Right cardiac atrium (tissue), 5 donors: ENCODE measurements at places on chromosomes 13 and 19. TPM values are rescaled to one million over a fixed set of nuclear protein-coding genes. Genes with fewer than 3 reads are reported as not detected.

The SYCN gene
- not detected for total RNA-seq

DNA sequence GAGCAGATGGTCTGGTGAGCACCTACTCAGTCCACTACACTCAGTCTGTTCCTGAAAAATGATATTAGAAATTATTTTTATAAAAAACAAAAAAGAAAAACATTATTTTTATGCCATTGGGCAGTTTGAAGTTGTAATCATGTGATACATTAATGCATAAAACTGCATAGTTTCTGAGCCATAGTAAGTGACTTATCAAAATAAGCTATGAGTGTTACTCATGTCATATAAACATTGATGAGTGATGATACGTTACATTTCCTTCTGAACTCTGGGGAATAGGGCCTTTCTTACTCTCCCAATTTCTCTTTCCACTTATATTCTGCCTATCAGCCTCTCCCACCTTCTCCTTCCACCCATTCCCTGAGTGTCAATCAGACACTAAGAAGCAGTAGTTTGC is 8.9 kb downstream of the ZNF805 start:
- DNase-seq: no peak

GRCh38 chr13:30735025-30735871 is at the start of gene ALOX5AP:
TSS of gene ALOX5AP (plus strand) at chr13:30735543. CDS start at chr13:30735606, 63 bp downstream.
- no peak for DNase-seq

DNA sequence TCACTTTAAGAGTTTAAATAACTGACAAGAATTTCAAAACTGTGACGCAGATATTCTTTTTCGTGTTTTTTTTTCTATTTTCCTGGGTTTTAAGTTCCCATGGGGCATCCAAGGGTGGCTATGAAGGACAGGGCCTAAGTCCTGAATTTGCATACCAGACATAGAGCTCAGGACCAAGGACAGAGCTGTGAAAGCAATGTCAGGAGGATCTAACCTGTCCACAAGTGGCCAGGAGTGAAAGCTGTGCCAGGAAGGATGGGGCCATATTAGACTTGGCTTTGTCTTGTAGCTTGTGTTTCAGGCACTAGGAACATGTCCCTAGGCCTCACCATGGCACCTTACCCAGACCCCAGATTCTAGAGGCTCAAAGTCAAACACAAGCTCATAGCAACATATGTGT is 289.4 kb upstream of the MIR17HG start:
- no peak for DNase-seq

GRCh38 chr19:13797870-13798269 is 2.6 kb downstream of the ZSWIM4 start:
- DNase-seq: peak; percentile 75

GRCh38 chr13:98873377-98874028 is 104.4 kb downstream of the DOCK9 start:
- DNase-seq: no peak

The RFPL4AL1 gene
- total RNA-seq: not detected

GRCh38 chr13:28564030-28564429 is 69.1 kb upstream of the FLT1 start:
- no peak for DNase-seq

The MUC16 gene
- 0.24 TPM for total RNA-seq

DNA sequence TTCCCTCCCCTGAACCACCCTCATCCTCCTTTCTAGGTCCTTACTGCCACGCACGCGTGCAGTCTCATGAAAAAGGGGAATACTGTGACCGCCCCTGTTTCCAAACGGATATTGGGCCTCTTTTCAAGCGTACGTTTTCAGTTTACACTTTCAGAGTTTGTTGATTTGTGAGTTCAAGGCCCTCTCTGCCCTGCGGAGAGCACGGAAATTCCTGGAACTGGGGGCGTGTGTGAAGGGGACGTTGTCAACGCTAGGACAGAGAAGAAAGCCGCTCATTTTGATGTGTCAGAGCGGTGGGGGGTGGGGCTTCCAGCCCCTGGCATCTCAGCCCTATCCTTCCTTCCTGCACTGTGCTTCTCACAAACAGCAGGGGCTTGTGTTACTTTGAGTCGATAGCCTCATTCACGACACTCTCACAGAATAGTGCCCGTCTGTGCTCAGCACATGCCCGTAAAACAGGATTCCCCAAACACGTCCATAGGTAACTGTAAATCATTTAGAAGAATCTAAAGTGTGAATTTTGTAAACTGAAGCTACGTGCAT is 137.6 kb upstream of the PEG3 start:
- no peak for DNase-seq

- no peak for DNase-seq
Measured at GRCh38 chr13:30676672-30677071, 58.7 kb upstream of the ALOX5AP start.

DNA sequence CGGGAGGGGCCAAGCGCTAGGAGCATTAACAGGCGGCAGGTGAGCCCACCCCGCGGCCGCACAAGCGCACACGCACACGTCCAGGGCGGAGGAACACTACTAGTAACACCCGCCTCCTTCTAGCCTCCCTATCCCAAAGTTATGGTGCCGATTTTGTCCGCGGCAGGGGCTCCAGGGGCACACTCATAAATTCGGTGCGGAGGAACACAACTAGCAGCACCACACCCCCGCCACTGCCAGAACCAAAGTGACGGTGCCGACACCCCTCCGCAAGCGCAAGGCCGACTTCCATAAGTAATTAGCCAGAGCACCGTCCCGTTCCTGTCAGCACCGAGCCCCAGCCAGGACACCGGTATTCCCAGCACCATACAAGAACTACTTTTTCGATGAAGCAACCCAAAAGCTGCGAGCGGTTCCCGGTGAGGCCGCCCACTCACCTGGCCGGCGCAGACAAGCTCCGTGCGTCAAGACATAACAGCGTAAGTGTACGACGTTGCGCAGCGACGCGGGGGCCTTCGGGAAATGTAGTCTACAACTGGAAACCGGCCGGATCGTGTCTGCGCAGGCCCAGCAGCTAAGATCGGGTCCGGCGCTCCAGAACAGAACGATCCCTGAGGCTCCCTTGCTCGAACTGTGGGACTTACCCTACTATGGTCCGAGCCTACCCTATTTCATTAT is at the start of the genes ZNF540 and ZNF571:
ZNF540 (plus strand) TSS at position 573 of the 678 bp plus-strand sequence. CDS start 3,572 bp downstream, outside the sequence.
ZNF571 (minus strand) TSS at position 489 of the 678 bp plus-strand sequence. CDS start 8,116 bp downstream, outside the sequence.
- peak; percentile 95 for DNase-seq

DNA sequence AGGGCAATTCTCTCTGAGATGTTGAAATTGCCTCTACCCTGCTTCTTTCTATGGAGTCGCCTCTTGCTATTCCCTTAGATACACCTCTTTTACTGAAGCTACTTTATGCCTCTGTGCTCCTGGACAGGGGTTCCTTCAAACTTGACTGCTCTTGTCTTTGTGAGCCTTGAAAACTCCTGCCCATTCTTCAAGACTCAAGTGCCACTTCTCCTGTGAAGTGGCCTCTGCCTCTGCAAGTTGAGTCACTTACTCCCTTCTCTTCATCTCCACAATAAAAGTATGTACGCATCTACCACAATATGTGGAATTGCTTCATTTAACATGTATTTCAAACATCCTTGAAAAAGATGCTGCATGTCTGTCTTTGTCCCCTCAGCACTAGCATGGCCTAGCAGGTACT is 66.0 kb upstream of the TPP2 start:
- DNase-seq: no peak

The RNF113B gene
- not detected for total RNA-seq

DNA sequence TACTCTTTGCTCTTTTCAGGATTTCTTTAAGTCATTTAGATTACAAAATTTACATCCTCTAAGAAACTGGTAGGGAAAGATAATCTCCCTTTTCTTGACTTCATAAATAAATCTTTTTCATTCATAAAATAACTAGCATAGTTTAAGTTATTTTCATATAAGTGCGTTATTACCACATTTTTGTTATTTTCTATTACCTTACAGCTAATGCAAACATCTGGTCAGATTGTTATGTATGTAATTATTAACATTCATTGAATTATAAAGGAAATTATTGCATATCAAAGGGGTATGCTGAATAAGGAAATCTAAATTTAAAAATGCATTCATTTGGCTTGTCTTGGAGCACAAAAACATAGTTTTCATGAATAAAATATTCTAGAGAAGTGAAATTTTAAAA is 55.3 kb upstream of the SLITRK1 start:
- DNase-seq: no peak

DNA sequence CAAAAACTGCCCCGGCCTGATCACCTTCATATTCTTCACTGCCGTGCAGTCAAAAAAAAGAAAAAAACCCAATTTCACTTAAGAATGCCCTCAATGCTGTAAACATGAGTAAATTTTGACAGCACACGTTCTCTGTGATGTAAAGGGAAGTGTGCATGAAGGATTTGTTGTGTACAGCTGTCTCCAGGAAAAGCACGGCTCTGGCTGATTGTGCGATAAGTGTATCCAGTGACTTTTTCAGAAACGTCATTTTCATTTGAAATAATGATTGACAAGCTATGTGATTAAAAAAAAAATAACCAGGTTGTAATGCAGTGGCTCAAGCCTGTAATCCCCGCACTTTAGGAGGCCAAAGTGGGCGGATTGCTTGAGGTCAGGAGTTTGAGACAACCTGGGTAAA is 39.6 kb downstream of the ANKRD10 start:
- no peak for DNase-seq

The FLT1 gene
- total RNA-seq: 48.4 TPM

The PPM1N gene
- total RNA-seq: not detected

DNA sequence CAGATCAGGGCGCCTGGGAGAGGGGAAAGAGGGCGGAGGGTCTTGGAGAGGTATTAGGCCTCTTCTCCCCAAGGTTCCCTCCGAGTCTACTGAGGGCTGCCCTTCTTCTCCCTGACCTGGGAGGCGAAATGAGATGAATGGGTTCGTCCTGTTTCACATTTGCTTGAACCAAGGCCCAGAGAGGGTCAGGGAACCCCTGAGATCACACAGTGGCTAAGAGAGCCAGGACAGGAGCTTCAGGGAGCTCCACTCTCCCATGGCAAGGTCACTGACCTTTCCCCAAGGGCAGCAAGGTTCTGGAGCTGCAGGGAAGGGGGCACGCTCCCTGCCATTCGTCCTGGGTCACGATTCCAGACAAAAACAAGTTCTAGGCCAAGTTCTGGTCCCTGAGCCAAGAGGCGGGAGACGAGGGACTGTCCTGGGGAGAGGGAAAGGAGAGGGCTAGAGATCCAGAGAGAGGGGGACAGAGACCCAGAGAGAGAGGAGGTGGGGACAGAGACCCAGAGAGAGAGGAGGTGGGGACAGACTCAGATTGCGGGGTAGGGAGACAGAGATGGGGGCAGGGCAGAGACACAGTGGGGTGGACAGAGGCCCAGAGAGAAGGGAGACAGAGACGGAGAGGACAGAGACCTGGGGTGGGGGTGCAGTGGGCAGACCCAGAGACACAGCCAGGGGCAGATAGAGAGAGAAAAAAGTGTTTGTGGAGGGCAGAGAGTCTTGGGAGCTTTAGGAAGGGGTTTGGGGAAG is 541 bp downstream of the ASPDH start:
- DNase-seq: no peak

The PSPN gene
- total RNA-seq: 1.3 TPM

The ALOX5AP gene
- 12.4 TPM for total RNA-seq

DNA sequence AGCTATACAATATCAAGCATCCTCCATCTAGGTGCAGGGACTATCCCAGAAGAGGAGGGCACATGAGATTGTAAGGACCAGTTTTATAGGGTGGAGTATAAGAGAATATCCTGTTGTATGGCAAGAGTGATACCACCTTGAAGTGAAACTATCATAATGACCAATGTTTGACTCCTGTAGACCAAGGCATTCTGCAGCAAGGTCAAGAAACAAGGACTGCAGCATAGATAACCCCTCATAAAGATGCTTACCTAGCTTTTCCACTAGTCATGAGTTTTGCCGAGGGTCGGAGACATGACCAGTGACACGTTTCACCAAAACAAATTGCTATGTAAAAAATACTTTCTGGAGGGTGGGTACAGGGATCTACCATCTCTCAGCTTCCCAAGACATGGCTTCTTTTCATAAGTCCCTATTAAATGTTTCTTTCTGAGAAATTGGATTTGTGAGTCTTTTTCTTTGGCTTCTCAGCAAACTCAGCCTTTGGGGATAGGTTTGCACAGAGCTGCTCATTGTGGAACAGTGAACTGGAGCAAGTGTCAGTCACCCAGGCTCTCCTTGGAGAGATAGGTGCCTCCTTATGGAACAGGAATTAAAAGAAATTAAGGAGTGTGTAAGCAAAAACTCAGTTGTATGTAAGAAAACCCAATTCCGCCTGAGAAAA is 28.2 kb upstream of the CYSLTR2 start:
- no peak for DNase-seq

The SERPINE3 gene
- not detected for total RNA-seq

DNA sequence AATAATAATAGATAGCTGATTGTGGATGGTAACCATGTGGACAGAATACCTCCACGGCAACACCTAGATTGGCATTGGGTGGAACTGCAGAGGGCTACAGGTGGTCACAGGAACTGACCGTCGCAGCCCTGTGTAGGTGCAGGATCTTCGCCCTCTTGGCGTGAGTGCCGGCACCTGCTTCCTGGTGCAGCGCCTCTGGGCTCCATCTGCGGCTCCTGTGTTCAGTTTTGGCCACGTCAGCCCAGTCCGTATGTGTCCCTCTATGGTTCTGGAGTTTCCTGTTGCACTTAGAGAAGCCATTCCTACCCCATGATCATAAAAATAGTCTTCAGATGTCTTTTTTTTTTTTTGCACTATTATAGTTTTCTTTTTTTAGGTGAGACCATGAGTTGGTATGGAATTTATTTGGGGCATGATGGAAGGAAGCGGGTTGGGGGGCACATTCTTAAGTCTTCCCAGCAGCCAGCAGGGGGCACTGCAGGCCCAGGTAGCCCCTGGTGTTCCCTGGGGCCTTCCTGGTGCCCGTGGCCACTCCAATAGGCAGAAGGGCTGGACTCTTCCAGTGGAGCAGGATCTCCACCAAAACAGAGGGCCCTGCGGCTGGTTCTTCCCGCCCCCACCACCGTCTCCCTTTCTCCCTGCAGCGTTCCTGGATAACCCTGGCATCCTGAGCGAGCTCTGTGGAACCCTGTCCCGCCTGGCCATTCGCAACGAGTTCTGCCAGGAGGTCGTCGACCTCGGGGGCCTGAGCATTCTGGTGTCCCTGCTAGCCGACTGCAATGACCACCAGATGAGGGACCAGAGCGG is 10.1 kb upstream of the SLC25A42 start:
- DNase-seq: peak; percentile 87

- peak; percentile 72 for DNase-seq
Measured at GRCh38 chr19:15265214-15265849, 33.1 kb upstream of the EPHX3 start.

The URAD gene
- total RNA-seq: not detected

DNA sequence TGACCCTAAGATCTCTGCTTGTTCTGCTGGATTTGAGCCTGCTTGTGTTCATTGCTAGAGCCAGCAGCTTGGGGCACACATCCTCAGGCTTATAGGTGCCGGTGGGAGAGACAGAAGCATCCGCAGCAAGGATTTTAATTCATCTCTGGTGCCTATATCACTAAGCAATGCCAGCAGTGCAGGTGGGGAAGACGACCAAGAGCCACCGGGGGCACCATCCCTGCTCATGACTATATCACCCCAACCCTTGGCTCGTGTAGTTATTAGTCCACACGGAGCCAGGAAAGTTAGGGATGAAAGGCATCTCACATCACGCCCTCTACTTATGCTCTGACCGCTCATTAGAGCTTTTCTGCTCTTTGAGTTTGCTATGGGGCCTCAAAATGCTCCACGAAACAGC is 298.2 kb downstream of the DCLK1 start:
- no peak for DNase-seq
